ENCODE measurements at places on chromosomes 1 and 21. TPM values are rescaled to one million over a fixed set of nuclear protein-coding genes. Genes with fewer than 3 reads are reported as not detected.
A peak's percentile ranks its signal among the peaks of the same experiment; 100 is the strongest.

- DNase-seq = no peak
Observed at GRCh38 chr1:52266507-52266906, 99.5 kb downstream of the CC2D1B start.

DNA sequence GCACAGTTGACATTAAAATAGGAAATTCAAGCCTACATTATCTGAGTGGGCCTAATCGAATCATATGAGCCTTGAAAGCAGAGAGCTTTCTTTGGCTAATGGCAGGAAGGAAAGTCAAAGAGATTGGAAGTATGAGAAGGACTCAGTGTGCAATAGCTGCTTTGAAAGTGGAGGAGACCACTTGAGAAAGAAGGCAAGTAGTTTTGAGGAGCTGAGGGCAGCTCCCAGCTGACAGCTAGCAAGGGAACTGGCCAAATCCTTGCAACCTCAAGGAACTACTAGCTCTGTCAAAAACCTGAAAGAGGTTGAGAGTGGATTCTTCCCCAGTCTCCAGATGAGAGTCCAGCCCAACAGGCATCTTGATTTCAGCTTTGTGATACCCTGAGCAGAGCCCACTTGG, 149.0 kb upstream of the CACYBP start:
- DNase-seq = no peak

DNA sequence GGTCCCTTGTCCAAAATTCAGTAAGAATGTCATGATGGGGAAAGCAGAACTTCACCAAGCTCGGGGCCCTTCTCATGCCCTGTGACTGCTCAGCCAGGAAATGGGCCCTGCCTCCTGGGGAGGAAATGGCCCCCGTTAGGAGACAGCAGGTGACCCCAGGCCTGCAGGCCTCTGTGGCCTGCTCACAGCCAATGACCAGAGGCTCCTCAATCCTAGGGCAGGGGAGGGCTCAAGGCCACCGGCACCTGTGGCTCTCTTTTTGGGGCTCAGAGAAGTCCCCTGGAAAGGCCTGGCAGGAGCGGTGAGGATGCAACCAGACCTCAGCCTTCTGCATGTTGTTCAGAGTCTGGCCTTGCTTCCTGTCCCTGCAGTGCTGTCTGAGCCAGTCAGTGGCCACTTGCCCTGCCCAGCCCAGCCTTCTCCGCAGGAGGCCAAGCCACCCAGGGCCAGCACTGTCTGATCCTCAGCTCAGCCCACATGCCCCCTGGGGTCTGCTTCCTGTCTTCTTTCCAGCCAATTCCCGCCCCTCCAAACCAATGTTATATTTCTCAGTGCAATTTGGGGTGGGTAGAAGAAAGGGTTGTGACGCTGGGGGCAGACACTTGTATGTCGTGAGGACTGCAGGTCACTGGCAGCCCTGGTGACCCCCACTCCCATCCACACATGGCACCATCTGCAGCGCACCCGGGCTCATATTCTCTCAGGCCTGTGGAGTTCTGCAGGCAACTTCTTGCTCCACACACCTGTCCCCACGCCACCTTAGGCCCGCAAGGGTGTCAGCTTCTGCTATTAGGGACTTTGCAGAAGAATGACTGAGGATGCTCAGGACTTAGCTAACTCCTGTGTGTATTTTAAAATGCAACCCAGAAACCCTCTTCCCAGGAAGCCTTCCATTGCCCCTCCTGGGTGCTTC, 83.6 kb downstream of the ITPKB start:
- peak; percentile 65 for DNase-seq

- no peak for DNase-seq
Observed at GRCh38 chr1:22728751-22729399, 18.2 kb downstream of the EPHB2 start.

GRCh38 chr1:47624531-47624930, 186.7 kb downstream of the FOXD2 start:
- DNase-seq = no peak

- DNase-seq = no peak
Observed at GRCh38 chr1:211174375-211174774, 40.4 kb upstream of the KCNH1 start.

- no peak for DNase-seq
Observed at GRCh38 chr1:100774370-100774769, 54.8 kb downstream of the VCAM1 start.

- DNase-seq = peak; percentile 61
Observed at GRCh38 chr1:178538192-178538916, 25.4 kb downstream of the TEX35 start.

DNA sequence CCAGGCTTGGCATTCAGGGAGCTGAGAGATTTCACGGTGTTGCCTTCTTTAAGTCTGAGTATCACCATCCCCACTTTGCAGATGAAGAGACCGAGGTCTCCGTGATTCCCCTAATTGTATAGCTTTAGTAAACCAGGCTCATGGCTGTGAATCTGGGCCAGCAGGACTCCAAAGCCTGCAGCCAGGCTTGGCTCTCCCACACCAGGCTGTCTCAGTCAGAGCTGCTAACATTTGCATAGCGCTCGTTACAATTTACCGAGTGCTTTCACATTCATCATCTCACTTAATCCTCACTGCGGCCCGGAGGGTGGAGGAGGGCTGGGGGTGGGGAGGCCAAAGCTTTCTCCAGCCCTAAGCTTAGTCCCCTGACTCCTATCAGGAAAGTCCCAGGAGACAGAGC, 11.7 kb downstream of the C1orf94 start:
- no peak for DNase-seq

DNA sequence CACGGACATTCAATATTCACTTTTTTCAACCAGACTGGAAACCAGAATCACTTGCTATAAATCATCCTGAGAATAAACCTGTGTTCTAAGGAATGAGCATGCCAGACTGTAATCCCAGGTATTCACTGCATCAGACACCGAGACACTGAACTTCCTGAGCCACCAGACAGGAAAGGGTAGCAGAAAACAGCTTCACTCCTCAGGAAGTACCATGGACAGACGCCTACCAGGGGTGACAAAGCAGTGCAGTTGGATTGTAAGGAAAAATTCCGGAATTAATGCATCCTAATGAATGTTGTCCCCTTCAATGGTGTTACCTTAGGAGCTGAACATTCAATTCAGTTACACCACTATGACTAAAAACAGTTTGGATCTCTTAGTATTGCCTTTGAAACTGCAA, 156.1 kb downstream of the PIGK start:
- DNase-seq = no peak

- DNase-seq = no peak
Observed at GRCh38 chr1:154837672-154838171, 32.4 kb downstream of the KCNN3 start.

DNA sequence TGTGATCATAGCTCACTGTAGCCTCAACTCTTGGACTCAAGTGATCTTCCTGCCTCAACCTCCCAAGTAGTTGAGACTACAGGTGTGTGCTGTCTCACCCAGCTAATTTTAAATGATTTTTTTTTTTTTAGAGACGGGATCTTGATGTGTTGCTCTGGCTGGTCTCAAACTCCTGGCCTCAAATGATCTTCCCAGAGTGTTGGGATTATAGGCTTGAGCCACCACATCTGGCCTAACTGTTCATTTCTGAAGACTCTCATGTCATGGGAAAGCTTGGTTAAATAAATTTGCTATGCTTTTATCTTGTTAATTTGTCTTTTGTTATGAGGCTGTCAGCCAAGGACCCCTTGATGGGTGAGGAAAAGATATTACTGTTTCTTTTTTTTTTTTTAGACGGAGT, 134.0 kb downstream of the MIS18A start:
- DNase-seq = no peak

DNA sequence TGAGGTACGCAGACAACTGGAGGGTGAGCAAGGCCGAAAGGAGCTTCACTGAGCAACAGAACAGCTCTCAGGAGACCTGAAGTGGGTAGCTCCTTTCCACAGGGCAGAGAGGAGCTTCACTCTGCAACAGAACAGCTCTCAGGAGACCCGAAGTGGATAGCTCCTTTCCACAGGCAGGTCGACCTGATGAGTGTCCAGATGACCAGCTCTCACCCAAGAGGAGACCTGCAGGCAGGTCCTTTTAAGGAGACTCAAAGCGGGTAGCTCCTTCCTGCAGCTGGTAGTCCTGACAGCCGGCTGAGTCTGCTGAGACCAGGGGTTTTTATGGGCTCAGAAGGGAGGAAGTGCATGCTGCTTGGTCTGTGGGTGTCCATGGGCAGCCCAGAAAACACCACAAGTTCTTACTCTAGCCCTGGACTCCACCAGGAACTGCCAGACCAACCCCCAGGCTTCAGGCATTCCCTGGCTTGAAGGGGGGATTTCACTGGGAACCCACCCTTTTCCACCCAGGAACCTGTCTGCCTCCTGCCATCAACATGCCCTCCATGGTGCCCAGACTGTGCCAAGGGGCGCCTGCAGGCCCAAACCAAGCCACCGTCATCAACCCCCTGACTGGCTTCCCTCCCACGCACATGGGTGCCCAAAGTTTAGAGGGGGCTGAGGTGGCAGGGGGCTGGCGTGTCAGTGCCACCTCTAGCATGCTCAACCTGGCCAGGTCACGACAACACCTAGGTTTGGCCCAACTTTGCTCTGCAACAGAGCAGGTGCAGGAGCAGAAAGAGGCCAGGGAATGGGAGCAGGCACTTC, 43.6 kb downstream of the ZBTB8OS start:
- no peak for DNase-seq

- DNase-seq = no peak
Observed at GRCh38 chr21:38351961-38352521, 95.2 kb downstream of the KCNJ15 start.

- no peak for DNase-seq
Observed at GRCh38 chr1:68221980-68222373, 10.3 kb downstream of the WLS start.

DNA sequence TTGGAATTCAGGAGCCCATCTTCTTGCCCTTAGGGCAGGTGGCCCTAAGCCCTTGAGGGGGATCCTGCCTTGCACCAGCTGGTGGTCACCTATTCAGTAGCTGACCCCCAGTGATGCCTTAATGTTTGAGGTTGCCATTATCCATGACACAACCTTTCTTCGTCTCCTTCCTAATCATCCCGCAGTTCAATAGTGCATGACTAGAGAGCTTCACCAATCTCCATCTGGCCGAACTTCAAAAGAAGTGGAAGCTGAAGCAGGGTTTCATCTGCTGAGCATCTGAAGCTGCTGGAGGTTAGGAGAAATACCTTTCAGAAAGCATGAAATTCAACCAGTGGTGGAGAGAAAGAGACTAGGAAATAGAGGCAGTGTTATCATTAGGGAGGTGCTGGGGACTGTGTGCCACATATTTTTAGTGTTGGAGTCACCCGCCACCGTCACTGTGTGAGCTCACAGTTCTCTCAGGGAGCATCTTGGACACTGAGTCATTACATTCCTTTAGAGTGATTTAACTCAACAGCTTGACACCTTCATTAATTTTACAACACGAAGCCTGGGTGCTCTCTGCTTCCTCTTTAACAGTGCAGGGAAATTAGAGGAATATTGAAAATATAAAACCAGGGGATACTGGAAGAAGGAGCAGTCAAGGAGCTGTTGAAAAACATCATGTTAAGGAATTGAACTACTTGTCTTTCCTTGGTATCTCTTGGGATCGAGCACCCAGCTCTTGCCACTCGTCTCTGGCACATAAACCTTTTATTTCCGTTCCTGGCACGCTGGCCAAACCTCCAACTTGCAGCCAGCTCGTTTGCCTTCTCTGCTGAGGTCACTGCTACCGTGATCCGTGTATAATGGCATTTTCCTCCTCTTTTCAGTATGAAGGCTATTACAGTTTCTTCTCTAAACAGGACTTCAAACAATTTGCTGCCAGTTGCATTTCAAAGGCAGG, 53.6 kb downstream of the PEX14 start:
- peak; percentile 78 for DNase-seq

DNA sequence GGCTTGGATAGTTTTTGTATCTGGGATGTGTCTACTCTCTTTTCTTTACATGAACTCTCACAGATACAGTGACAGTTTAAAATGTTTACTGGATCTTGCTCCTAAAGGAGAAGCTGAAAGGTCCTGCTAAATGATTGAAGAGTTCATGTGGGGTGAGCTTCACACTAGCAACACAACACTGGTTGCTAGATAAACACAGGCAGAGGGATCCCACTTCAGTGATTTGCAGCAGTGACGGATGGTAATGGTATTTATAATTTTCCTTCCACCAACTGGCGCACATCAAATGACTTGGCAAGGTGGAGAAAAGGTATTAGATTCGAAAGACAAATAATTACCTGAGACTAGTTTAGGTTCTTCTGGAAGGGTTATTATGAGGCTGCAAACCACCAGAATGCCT, 270.2 kb downstream of the TBX15 start:
- DNase-seq = no peak

GRCh38 chr1:52424231-52424636, 19.8 kb downstream of the PRPF38A start:
- no peak for DNase-seq

DNA sequence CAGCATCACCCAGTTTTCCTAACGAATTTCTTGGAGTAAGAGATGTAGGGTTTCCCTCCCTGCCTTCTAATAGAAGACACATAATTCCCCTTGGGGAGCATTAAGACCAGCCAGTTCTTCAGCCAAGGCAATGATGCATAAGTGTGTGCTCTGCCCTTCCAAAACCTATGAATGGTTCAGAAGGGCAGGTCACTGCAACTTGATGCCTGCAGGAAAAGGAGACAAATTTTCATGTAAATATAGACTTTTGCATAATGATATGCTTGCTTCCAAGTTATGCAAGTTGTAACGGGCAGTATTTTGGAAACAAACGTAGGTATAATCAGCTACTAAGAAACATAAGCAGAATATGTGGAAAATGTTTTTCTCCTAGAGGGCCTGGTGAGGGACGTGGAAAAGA, 31.6 kb downstream of the PTGS2 start:
- no peak for DNase-seq

GRCh38 chr1:43802356-43802980, 95.1 kb downstream of the ST3GAL3 start:
- DNase-seq = no peak

DNA sequence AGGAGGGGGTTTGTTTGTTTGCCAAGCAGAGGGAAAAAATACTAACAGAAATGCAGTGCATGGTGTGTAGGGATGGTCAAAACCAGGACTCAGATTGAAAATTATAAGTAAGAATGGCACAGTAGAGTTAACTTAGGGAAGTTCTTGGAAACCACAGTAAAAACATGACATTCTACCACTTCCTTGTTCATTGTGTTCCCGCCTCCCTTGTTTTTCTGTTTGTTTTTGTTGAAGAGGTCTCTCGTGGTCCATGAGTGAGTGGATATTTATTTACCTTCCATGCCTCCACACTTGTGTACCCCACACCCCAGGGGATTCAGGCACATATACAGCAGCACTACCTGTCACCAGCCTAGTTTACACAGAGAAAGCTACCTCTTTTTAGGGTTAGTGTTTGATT, 69.6 kb downstream of the OLFML2B start:
- DNase-seq = no peak

The CD101 gene
- 2.4 TPM for total RNA-seq

The PDZK1IP1 gene
- 0.71 TPM for total RNA-seq

The CAPN8 gene
- not detected for total RNA-seq

The AMY1A gene
- total RNA-seq = not detected

The FAM72C gene
- not detected for total RNA-seq

The GJA8 gene
- not detected for total RNA-seq

The CTSK gene
- 107 TPM for total RNA-seq

The POU3F1 gene
- 0.21 TPM for total RNA-seq

The STIL gene
- 2.9 TPM for total RNA-seq

The SERTAD4 gene
- total RNA-seq = 14.6 TPM

The AKR7A3 gene
- 1.6 TPM for total RNA-seq

Data from aorta (tissue), 5 donors.